ENCODE measurements at places on chromosomes 6 and 20.

GRCh38 chr6:89050155-89050554, 30.4 kb upstream of the PNRC1 start:
- DNase-seq = no peak

- DNase-seq = no peak
These were observed 40.8 kb upstream of the MBOAT1 start for GRCh38 chr6:20253021-20253420.

GRCh38 chr20:48584391-48585060, 243.3 kb downstream of the PREX1 start:
- no peak for DNase-seq

- no peak for DNase-seq
These were observed 690.9 kb upstream of the NRSN1 start for GRCh38 chr6:23435126-23435525.

DNA sequence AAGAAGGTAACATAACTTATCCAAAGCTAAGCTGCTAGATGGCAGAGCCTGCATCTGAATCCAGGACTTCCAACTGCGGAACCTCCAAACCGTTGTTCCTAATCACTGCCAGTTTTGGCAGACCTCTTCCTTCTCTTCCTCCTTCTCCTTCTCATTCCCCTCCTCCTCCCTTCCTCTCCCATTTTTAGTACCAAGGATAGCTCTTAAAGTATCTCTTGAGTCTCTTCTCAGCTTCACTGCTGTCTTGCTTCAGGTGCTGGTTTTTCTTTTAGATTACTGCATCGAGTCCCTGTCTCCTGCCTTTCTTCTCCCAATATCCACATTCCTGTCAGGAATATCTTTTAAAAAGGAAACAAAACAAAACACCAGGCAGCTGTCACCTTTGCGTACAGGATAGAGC, 77.1 kb downstream of the CDYL start:
- DNase-seq = no peak

- DNase-seq = no peak
These were observed 155.1 kb downstream of the SLC16A10 start for GRCh38 chr6:111242452-111242851.
